ENCODE measurements at places on chromosomes 3 and 15. TPM values are rescaled to one million over a fixed set of nuclear protein-coding genes. Genes with fewer than 3 reads are reported as not detected.

- DNase-seq, result no peak
These were observed 27.0 kb downstream of the KIF7 start for GRCh38 chr15:89628301-89628700.

- DNase-seq, result no peak
These were observed 41.0 kb upstream of the TRAK1 start for GRCh38 chr3:42050126-42050525.

GRCh38 chr3:4985330-4986174 lies 6.3 kb downstream of the BHLHE40 start:
- no peak for DNase-seq

DNA sequence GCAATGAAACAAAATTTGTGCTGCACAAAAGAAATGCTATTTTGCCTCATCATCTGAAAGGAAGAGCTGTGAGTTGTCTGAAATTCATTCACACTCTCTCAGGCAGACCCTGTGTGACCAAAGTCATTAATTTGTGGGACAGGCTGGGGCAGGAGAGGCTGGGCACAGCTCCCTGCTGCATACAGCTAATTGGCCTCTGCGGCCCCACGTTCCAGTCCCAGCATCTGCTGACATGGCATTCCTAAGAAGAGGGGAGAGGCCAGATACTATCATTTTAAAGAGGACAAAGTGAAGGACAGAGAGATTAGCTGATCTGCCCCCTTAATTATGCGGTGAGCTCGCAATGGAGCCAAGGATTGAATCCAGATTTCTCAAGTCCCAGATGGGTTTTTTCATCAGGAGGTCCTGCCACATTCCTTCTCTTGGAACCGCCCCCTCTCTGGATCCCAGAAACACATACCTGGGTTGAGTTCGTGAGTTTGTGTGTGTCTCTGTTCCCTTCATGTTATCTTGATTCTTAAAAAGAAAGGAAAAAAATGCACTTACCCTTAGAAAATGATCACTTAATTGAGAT lies 25.1 kb downstream of the POLR2M start:
- DNase-seq, result no peak

GRCh38 chr15:98431171-98431570 lies 217.2 kb upstream of the IGF1R start:
- DNase-seq, result no peak

DNA sequence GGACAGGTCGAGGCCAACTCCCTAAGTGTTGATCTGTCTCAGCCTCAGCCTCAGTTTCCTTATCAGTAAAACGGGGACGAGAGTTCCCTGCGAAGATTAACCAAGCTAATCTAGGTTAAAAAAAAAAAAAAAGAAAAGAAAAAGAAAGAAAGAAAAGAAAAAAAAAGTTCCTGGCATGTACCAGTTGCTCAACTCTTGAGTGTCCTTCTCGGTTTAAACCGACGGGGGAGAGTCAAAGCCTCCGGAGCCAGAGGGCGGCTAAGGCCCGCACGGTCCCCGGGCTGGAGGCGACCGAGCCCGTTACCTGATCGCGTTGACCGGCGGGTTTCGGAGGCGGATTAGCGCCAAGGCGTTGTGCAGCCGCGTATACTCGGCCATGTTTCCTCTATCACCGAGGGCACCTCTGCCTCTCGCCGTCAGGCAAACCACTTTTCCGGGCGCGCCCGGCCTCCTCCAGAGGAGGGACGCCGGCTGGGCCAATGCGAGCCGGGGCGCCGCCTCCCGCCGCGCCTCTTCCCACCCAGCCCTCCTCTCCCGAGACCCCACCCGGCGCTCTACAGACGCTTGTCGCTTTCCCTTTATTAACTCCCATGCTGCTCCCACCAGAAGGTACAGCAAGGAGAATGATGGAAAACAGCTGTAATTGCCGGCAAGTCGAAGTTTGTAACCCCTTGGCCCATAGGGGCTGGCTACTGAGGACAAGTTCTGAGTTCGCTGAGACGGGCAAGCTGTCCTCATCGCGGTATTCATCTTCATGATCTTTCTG lies at the start of gene EHHADH:
EHHADH (minus strand) TSS at position 405 of the 766 bp plus-strand sequence; CDS start at position 378, 27 bp downstream.
- peak; percentile 32 for DNase-seq

DNA sequence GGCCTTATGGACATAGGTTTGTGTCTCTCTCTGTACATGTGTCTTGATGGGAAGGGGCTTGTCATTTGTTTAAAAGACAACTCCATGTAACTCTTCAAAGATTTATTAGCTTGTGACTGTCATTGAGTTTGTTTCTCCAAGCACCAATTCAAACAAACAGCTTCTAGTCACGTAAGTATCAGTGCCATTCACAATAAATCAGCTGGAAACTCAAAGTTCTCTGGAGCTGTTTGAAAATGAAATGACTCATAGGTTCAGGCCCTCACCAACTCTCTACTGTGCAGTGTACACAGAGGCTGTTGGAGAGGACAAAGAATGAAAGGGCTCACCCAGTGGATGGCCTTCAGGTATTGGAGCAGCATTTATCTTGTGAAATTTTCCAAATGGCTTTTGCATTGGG lies 476.3 kb downstream of the AGBL1 start:
- no peak for DNase-seq

- no peak for DNase-seq
These were observed 14.6 kb downstream of the PRR20G start for GRCh38 chr3:127273206-127273605.

DNA sequence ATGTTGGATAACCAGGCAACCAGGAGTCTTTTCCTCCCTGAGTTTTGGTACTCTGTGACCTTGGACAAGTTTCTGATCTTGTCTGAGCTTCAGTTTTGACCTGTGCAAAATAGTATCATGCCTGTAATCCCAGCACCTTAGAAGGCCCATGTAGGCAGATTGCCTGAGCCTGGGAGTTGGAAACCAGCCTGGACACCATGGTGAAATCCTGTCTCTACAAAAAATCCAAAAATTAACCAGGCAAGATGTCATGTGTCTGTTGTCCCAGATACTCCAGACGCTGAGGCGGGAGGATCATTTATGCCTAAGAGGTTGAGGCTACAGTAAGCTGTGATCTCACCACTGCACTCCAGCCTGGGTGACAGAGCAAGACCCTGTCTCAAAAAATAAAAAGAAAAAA lies 114.8 kb downstream of the IL12A start:
- no peak for DNase-seq

DNA sequence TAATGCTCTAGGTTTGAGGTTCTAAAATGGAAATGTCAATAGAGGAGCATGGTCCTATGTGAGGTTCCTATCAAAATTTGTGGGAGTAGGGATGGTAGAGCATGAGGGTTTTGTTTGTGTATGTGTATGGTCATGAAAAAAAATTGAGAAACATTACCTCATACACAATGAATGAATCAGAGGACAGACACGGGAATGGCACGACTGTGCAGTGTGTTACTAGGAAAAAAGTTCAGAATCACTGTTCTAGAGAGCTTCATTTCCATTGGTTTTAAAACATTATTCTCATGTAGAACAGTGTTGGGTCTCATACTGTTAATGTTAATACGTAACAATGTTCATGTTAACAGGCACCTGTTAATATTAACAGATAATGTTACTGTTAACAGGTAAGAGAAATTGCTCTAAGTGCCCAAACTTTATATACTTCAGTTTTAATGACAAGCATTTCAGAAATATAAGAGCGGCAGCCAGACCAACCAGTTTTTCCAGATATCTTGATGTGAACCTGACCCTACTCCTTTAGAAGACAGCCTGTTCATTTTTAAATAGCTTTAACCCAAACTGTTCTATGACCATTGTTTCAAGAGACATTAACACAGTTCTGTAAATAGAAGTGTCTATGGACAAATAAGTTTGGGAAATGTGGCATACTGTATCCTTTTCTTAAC lies 48.0 kb downstream of the SLC15A2 start:
- DNase-seq, result no peak

DNA sequence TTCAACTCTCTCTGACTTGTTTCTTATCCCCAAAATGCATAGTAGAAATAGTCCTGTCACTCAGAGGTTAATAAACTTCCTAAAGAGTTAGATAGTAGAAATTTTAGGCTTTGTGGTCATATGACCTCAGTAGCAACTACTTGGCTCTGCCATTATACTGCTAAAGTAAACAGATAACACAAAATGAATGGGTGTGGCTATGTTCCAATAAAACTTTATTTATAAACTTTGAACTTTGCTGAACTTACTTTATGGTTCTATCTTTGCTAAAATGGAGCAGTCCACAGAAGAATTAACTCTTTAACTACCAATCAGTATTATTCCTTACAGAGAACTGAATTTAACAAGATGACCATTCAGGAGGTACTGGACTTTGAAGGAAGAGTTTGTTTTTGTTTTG lies 393.6 kb upstream of the CDIN1 start:
- DNase-seq, result no peak

GRCh38 chr15:77506311-77507142 lies 85.8 kb downstream of the HMG20A start:
- DNase-seq, result peak; percentile 67

DNA sequence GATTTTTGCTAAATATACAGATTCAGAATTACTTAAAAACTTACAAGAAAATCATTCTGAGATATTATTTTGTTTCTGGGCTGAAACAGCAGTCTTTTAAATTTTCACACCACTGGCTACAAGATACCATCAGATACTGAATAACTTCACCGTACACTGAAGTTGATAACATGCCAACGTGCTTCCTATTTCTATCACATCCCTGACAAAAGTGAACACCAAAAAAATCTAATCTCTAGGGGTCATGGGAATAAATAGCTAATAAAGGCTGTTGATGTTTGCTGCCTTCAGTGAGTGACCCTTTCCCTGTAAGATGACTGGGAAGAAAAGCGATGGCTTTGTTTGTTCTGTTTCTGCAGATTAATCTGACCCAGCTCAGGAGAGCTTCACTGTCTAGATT lies 120.5 kb downstream of the DUT start:
- DNase-seq, result no peak

GRCh38 chr3:14647976-14648955 lies 3.3 kb upstream of the CCDC174 start:
- DNase-seq, result no peak

DNA sequence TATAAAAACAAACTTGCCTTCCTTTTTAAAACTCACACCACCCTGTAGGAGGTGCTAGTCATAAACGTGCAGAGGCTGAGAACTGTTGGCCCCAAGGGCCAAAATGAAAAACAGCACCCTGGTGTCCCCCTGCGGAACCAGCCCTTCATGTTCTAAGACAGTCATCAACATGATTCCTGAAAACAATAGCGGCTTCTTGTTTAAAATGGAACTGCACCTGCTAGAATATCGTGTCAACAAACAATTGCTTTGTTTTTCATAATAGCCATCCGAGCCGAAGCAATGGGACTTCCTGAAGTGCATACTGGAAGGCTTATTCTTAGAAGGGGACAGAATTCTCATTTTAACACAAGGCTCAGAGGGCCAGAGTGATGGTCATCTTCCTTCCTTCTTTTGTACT lies 43.7 kb downstream of the MECOM start:
- DNase-seq, result no peak

GRCh38 chr3:57851304-57851703 lies 95.2 kb downstream of the SLMAP start:
- DNase-seq, result no peak

GRCh38 chr3:55558316-55558715 lies 71.2 kb upstream of the WNT5A start:
- DNase-seq, result no peak

DNA sequence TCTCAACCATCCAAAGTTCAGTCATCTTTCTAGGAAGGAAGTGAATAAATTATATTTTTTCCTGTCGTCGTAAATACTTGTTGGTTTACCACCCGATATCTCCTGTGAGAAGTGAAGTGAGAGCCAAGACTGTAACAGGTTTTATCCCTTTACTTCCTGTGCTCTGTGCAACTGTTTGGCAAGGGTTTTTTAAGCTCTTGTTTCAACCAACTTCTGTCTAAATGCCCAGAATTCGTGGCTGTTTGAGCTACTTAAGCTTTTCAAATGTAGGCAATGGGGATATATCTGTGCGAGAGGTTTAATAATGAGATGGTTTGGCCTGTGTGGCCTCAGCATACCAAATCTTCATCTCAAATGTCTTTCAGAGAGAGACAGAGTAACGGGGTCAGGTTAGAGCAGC lies 134.7 kb downstream of the LRTM1 start:
- no peak for DNase-seq

DNA sequence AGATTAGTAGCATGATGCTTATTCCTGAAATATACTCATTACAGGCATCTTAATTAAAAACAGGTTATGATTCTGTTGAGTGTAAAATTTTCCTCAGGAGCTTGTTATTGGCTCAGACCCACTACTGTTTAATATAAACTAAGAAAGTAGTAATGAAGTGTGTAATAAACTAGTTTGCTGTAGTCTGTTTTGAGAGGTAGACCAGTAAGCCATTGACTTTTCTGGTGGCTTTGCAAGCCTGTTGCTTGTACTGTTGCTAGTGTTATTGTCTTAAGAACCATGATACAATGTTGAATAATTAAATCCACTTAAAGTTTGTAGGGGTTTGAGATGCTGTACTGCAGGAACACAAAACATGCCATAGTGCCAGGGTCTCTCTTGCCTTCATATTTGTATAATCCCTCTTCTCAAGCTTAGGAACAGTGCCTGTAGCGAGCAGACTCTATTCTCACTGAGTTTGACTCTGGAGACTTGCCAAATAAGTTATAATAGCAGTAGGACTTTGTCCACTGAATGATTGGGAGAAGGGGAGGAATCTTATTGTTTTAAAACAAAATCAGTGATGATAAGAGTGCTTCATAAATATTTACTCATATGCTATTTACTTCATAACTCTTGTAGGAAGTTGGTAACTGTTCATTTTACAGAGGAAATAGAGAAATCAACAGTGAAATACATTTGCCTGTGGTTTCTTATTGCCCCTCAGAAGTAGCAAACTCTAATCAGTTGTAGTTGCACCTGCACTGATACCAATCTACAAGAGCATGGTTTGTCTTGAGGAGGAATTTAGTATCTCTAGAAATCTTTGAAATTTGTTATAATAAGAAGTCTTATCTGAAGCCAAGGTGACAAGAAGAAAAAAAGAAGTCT lies 13.4 kb downstream of the TCF12 start:
- no peak for DNase-seq

DNA sequence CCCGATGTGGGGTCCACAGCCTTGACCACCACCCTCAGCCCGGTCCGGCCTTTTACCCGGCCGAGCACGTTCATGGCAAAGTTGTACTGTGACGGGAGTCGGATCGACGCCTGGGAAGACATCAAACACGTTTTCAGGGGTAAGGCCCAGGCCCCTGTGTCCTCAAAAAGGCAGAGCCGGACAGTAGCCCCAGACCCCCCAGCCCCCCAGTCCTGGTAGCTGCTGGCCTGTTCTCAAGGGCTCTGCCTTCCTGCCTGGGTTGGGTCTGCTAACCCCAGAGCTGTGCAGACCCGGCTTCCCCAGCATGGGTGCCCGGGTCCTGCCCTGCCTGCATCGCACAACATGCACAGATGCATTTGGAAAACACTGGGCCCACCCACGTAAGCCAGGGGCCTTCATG lies 84.6 kb downstream of the NUP210 start:
- DNase-seq, result no peak

- DNase-seq, result no peak
These were observed 9.8 kb downstream of the KLHL6 start for GRCh38 chr3:183545708-183546107.

KCNH8 gene
- total RNA-seq, result 0.98 TPM

MESP2 gene
- total RNA-seq, result not detected

PLD1 gene
- 55.1 TPM for total RNA-seq

MEGF11 gene
- 7.3 TPM for total RNA-seq

SPATA16 gene
- not detected for total RNA-seq

MYZAP gene
- total RNA-seq, result 3.1 TPM

GPR156 gene
- 0.78 TPM for total RNA-seq
